ENCODE measurements at places on chromosomes 4 and X.

GRCh38 chr4:158001756-158002155 lies 171.1 kb downstream of the GASK1B start:
- DNase-seq: no peak

DNA sequence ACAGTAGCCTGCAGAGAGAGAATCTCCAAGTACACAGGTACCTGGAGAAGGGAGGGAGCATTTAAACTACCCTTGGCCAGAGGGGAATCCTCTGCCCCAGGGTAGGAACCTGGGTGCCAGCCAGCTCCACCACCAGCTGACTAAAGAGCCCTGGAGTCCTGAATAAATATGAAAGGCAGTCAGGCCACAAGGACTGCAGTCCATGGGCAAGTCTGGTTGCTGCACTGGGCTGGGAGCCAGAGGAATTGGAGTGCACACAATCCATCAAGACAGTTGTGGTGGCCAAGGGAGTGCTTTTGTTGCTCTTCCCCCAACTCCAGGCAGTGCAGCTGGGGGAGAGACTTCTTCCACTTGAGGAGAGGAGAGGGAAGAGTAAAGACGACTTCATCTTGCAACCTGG lies 172.5 kb downstream of the HNRNPD start:
- DNase-seq: no peak

DNA sequence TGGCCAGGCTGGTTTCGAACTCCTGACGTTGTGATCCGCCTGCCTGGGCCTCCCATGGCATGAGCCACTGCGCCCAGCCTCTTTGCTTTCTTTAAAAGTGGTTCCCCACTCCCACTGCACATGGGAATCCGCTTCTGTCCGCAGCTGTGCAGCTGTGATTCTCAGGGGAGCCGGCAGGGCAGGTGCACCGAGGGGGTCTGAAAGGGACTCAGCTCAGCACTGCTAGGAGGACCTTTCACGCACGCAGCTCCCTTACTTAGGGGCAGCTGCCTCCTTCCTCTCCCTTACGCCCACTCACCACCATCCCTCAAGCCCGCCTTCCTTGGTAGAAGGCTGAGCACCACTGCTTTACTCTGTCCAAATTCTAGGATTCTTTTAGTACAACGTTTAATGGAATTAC lies 40.4 kb upstream of the CYP4V2 start:
- DNase-seq: no peak

DNA sequence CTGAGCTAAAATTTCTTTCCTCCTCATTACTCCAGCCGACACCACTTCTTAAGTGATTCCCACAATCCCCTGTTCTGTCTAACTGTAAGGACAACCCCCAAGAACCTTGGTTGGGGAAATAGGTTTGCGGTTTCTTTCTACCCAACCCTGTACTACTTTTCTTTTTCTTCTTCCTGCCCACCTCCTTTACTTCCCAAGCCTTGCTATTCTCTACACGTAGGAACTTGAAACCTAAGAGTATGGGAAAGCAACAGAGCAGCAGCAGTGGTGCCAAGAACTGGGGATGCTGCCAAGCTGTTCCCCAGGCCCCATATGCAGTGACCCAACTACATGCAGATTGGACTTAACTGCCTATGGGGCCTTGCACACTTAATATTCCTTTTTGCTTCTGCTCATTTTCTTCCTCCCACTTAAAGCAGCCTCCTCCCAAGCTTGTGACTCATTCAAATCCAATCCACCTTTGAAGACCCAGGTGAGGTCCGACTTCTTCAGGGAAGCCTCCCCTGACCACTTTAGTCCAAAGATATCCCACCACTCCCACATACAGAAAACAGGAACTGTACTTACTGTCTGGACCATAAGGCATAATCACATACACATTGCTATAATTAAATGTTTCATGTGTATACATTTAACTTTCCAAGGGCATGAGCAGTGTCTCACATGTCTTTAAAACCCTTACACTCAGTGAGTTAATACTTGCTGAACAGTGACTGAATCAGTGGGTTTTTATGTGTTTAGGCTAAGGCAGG lies 1.7 kb downstream of the FAM120C start:
- no peak for DNase-seq

DNA sequence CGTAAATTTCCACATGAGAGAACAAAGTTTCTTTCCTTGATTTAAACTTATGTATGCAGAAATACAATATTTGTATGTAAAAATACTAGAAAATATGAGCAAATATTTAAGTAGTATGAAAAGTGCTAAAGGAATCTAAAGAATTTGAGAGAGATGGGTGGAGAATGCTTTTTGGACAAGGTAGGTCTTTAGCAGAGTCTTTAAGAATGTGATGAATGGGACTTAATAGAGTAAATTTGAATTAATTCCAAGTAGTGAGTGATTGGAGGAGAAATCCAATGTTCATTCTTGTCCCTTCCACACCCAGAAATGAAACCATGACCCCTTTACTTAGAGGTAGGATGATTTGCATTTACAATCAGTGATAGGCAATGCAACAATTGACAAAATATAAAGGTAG lies 570.9 kb upstream of the ZFP42 start:
- DNase-seq: no peak

DNA sequence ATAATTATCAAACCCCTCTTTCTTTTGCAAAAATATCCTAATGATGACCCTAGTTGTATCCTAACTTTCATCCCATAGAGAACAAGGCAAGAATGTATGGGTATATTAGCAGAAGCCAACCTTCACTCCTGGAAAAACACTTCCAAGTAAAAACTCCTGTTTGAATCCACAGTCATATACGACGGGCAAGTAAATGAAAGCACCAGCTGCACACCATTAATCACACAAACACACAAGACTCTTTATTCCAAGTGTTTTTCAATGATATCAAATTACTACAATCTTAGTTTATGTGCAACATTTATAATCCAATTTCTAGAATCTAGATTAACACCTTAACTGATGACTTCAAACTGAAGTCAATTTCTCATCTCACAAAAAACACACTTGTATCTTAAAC lies 22.9 kb downstream of the ACSL4 start:
- DNase-seq: no peak

- no peak for DNase-seq
These were observed 146.6 kb downstream of the AMELX start for GRCh38 chrX:11439846-11440245.

GRCh38 chrX:154013001-154013421 lies 6.7 kb downstream of the IRAK1 start:
- no peak for DNase-seq

- DNase-seq: peak; percentile 74
These were observed 20.5 kb downstream of the SEL1L3 start for GRCh38 chr4:25842229-25842845.

GRCh38 chr4:39933671-39934590 lies 43.8 kb downstream of the PDS5A start:
- no peak for DNase-seq

- DNase-seq: no peak
These were observed 895.6 kb downstream of the RAB28 start for GRCh38 chr4:12588582-12588981.

- DNase-seq: no peak
These were observed 116.6 kb upstream of the FAT1 start for GRCh38 chr4:186840222-186840701.

DNA sequence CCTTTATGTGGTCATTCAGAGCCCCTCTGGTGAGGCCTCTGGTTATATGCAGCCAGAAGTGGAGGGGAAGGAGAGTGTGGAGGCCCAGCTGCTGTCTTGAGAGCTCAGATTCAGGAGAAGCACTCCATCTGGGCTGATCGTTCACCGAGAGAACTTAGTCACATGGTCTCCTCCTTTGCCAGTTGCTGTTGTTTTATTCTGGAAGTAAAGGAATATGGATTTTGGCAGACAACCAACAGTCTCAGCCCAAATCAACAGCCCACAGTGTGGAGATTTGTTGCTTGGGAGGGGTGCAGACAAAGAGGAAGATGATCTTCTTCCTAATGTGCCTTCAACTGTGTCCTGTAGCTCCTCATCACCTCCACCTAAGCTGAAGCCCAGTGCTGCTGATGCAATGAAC lies 355.4 kb downstream of the ANK2 start:
- DNase-seq: no peak

DNA sequence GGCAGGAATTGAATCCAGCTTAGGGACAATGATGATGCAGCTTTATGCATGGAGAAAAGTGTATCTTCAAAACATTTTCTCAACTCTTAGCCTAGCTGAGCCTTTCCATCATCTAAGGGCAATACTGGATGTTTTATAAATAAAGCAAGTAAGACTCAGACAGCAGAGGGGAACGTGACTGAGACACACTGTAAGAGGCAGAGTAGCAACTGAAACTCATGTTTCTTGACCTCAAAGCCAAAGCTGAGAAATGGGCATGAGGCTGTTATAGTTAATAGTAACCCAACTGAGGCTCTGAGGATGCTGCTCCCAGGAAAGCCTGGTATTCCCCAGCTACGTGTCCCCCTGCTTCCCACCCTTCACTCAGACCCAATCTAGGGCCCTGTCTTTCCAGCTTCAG lies 44.6 kb downstream of the ARHGEF9 start:
- no peak for DNase-seq

DNA sequence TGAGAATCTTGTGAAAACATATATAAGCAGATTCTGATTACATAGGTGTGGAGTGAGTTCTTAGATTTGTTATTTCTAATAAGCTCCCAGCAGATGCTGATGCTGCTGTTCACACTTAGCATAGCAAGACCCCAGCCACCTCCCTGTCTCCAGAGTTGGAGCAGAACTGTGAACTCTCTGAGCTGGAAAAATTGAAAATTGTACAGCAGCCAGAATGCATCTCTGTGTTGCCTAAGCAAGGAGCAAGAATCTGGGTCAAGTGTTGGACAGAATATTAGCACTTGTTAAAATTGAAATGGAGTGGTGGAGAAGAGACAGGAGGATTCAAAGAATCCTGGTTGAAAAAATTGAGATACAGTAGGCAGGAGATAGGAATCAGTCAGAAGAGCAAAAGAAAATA lies 146.6 kb upstream of the FAM47C start:
- DNase-seq: no peak

- DNase-seq: no peak
These were observed 8.8 kb downstream of the ADAM29 start for GRCh38 chr4:174926958-174927357.

- DNase-seq: no peak
These were observed 116.3 kb downstream of the EFNB1 start for GRCh38 chrX:68945081-68945602.

DNA sequence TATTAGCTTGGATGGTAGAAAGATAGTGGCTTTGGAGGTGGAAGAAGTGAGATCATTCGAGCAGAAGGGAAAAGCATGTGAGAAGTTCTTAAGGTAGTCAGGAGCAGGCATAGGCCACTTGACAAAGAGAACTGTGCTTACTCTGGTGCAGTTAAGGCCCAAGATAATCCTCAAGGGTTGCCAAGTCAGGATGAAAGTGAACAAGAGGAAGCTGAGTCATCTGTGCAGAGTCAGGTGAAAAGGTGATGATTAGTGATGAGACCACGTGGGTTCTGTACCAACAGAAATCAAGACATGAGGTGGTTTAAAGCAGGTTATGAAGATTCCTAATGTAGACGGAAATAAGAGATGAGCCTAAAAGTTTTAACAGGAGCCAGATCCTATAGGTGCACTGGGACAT lies 369.8 kb downstream of the DTHD1 start:
- DNase-seq: peak; percentile 46

- no peak for DNase-seq
These were observed 804.5 kb upstream of the POU3F4 start for GRCh38 chrX:82703551-82703950.

DNA sequence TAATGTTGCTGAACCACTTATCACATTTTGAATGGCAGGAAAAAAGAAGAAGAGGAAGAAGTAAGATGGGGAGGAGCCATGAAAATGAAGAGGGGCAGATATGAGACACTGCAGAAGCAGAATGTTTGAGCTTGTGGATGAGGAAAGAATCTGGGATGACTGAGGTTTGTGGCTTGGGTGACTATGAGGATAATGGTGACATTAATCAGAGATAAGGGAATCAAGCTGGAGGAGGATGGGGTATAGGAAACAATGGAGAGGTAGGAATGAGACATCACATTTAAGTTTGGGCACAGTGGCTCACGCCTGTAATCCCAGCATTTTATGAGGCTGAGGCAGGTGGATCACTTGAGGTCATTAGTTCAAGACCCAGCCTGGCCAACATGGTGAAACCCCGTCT lies 19.1 kb upstream of the PHF8 start:
- no peak for DNase-seq

DNA sequence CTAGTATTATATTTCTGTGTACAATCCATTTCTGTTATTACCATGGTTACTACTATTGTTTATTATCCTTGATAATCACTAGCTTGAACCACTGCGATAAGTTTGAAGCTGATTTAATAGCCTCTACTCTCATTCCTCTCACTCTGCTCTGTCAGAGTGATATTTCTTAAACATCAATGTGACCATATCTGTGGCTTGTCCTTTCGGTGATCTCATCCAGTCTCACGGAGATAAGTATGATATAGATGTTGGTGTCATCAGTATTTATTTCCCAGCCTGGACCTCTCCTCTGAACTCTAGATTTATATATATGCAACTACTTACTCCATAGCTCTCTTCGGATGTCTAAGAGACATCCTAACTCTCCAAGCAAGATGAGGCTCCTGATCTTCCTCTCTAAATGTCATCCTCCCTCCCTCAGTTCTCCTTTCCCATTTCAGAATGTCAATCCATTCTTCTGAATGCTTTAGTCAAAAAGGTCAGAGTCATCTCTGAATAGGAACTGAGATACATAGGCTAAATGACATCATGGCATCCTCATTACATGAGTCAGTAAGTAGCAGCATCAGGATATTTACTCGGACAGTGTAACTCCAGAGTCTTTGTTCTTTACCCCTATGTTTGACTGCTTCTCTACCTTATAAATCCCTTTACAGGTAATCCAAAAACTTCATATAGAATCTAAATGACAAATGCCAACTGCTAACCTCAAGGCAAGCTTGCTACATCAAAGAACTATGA lies 129.5 kb downstream of the PACRGL start:
- no peak for DNase-seq

DNA sequence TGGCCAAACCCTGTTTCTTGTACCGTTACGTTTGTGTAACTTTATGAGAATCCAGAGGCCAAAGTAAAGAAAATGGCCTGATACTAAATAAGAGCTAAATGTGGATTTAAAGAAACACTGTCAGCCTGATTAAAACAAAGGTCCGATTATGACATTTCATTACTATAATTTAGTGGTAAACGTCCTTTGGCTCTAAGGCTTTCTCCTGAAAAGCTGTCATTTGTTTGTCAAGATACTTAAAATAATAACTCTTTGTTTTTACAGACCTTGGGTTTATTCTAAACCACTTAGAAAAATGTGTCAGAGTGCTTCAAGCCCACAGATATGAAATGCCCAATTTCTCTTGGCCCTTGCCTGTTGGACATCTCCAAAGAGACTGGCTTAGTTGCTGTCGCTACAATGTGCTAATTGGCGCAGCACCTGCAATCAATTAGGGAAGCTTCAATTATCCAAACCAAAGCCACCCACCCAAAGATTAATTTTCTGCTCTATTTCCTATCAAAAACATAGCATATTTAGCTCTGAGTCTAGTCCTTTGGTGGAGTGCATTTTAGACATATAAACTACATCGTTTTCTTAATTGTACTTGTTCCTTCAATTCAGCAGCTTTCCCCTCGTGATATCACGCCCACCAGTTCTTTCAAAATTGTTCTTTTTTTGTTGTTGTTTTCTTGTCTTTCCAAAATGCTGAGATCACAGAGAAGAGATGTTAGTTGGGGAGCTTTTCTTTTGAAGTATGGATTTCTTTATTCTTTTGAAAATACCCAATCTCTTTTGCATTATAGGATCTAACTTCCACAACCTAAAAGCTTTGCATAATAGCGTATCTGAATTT lies 13.6 kb downstream of the SMIM20 start:
- DNase-seq: no peak

- no peak for DNase-seq
These were observed 36.5 kb downstream of the ERVMER34-1 start for GRCh38 chr4:52714597-52715254.

- no peak for DNase-seq
These were observed 47.1 kb upstream of the TMEM131L start for GRCh38 chr4:153419029-153419428.

- no peak for DNase-seq
These were observed 11.3 kb upstream of the SPCS3 start for GRCh38 chr4:176308441-176308840.

All from GM13976 (cell line).